ENCODE measurements at places on chromosomes 2 and 18. TPM values are rescaled to one million over a fixed set of nuclear protein-coding genes. Genes with fewer than 3 reads are reported as not detected.

The CACNB4 gene
- 1.1 TPM for total RNA-seq

The LGALSL gene
- 3.8 TPM for total RNA-seq

The NR4A2 gene
- total RNA-seq = 0.09 TPM

The HOXD13 gene
- total RNA-seq = 0.09 TPM

The ABHD1 gene
- not detected for total RNA-seq

The PID1 gene
- total RNA-seq = 28.3 TPM

The SOX11 gene
- under 0.01 TPM for total RNA-seq

The MYL1 gene
- total RNA-seq = not detected
